ENCODE measurements at places on chromosomes 2 and 18.

DNA sequence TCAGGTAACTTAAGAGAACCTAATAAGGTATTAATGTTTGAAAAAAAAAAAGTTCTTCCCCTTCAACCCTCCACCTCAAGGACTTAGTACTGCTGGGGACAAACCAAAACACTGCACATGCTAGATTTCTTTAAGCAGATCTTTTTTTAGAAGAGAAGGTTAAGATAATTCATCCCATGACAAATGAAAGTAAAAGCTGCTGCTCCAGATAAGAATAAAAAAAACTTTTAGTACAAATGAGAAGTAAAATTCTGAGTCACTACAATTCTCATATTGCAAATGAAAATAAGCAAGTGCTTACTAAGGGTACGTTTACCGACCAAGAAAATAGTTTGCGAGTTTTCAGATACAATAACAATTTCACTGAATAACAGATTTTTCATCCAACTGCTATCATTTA lies 8.9 kb downstream of the STAM2 start:
- DNase-seq: no peak

GRCh38 chr2:74472086-74472944 lies at the start of gene MRPL53:
Gene MRPL53 (minus strand): TSS chr2:74472680. CDS start chr2:74472660, 20 bp downstream.
- DNase-seq: peak; percentile 95

DNA sequence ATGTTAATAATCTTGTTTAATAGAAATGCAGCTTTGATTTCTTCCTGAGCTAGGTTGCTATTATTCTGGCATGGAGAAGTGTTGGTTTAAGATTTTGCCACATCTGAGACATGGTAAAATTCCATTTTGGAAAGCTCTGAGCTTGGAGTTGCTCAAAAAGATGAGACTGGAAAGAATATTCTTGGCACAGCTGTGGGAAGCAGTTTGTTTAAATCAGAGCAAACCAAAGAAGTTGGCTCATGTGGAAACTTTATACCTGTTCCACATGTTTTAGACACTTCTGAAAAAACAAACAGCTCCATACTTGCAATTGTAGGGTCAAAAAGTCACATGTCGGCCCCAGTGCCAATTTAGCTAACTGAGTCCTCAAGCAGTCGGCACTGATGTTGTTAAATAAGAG lies 116.6 kb downstream of the SLC4A3 start:
- DNase-seq: no peak

DNA sequence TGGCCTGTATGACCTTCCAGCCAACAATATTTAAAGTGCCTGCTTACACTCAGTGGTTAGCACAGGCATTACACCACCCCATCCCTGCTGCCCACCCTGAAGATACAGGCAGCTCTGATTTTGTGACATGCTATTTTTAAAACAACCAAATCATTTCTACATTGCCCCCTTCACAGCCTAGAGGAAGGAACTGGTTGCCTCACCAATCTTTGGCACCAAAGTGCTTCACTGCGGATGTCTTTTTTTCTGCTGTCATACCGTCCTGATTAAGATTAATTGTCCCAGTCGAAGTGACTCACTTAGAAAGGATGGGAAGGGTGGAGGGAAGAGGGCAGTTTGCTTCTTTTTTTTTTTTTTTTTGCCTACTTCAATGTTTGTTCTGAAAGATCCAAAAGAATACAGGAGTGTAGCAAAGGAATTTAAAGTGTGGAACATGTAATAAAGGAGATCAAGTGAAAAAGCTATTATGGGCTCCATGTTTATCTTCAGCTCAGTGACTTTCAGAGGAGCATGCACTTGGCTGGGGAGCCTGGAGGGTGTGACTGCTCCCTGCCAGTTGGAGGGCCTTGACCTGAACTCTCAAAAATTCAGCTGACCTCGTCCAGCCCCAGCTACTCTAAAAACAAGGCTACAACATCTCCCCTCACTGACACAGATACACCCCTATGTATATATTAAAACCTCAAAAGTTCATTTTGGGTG lies 501.1 kb upstream of the TNP1 start:
- no peak for DNase-seq

GRCh38 chr2:217162533-217162932 lies 302.7 kb upstream of the TNP1 start:
- peak; percentile 56 for DNase-seq

DNA sequence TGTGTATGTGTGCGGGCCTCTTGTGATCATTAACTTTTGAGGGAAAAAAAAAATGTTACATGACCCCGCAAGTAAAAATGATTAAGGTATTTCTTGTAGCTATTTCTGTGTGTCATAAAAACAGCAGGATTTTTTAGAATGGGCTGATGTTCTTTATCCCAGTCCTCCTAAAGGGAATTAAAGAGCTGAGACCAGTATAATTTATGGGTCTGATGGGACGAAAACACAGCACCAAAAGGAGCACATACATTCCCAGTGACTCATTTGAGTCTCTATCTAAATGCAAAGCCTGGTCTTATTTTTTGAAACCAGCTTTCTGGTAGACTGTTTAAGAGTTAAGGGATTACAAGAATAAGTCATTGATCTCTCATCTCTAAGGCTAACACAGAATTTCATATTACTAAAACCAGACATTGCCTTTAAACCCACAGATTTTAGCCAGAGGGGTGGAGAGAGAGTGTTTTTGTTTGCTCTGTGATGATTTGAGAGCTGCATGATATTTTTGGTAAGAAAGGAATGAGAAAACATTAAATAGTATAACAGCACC lies 342.3 kb upstream of the EPHA4 start:
- DNase-seq: no peak

DNA sequence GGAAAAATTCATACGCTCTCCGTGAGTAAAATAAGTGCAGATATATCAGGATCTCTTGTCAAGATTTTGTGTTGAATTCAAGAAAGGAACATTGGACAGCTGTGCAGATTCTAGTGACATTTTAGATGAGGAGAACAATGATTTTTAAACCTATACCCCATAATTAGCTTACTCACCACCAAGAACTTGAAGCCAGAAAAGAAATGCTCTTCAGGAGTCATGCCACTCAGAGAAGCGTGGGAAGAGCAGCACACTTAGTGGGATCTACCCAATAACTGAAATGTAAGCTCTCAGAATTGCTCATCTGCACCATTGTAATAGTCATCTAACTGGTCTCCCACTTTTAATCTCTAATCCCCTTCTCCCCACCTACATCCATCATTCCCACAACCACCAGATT lies 9.2 kb upstream of the ERMN start:
- no peak for DNase-seq

DNA sequence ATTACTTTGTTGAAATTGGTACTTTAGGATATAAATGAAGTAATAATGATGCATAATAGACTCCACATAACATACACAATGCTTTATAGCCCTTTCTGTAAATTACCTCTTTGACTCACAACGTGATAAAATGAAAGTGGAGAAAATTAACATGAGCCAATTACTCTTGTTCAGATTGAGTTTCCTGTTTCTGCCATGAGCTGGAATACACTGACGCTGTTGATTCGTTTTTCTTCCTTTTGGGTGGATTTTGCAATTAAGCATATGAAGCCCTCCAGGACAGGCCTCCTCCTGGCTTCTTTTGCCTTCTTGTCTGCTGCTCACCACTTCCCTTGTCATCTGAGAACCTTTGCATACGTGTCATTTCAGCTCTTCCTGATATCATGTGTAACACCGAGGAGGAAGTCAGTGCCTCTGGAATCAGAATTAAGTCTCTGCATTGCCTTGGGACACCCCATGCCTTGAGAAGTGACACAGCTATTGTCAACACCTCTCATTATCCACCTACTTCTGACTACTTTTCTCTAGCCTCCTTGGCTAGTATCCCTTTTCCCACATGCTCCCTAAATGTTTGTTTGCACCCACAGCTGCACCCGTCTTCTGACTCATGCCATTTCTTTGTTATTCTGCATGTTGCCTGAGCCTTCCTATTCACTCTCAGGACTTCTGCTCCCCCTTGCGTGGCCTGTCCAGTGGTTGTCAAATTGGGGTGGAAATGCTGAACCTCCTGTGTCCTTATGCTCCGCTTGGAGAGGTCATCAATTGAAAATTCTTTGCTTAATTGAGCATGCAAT lies 134.1 kb downstream of the FMNL2 start:
- peak; percentile 70 for DNase-seq

DNA sequence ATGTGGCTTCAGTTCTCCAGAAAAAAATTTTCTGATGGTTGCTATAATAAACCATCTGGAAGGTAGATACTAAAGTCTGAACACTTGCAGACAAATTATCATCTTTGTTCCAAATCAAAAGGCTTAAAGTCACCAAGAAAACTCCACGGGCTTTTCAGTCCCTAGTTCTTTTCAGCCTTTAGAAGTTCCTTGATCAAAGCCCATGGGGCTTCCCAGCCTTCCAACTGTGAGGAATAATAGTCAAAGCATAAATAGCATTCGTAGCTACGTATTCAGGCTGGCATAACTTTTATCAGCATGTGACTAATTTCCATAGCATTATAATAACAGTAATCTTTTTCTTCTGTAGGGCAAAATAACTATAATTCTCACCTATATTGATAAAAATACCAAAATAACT lies 13.9 kb downstream of the SCG2 start:
- peak; percentile 62 for DNase-seq

- DNase-seq: no peak
Measured at GRCh38 chr2:142716463-142717242, 160.8 kb upstream of the KYNU start.

DNA sequence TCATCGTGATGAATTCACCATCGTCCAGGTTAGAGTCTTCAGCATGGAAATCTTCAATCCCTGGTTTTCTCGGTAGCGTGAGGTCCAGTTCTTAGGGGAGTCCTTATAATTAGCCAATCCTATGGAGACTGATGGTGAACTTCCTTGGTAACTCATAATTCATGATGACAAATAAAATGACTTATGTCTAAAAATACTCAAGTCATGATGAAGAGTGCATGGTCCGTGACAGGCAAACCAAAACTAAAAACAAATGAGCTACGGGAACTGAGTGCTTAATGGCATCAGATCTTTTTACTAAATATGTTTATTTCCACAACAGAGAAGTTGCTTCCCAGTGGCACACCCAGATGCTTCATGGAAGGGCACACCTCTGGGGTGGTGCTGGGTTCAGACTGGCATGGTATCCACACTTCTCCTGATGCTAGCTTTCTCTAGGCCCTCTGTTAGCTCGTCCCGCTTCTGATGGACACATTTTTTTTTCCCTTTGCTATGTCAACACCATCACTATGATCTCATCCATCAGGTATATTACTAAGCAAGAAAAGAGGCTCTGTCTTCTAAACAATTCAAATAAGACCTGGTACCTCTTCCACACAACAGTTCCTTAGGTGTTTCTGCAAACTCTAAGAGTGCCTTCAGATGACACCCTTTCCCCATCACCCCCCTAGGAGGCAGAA lies 92.8 kb upstream of the NEDD4L start:
- DNase-seq: no peak

DNA sequence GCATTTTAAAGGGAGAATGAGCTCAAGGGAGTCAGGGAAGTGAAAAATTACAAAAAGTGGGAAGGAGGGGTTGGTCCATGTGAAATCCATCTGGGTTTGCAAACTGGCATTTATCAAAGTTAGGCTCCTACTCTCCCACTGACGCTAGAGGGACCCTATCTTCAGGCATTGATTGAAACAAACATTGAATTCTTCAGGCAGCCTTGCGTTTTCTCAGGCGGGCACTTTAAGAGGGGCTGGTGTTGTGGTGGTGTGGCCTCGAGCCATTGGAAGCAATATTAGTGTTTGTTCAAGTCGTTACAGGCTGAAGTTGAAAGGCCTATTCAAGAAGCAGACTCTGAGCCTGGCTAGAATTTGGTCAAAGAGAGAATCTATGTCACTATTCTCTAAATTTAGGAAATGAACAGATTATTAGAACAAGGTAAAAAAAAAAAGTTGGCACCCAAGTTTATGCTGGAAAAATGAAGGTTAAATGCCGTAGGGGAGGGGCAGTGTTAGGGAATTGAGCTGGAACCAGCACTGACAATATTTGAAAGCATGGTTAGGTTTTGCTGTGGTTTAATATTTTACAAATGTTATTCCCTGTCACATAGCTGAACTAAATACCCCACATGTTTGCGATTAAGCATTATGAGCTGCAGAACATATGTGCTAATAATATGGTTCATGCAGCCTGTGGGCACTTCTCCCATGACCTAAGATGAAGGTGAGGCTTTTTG lies 36.8 kb downstream of the STON1 start:
- DNase-seq: no peak

- no peak for DNase-seq
Measured at GRCh38 chr18:6435731-6436130, 21.0 kb upstream of the L3MBTL4 start.

DNA sequence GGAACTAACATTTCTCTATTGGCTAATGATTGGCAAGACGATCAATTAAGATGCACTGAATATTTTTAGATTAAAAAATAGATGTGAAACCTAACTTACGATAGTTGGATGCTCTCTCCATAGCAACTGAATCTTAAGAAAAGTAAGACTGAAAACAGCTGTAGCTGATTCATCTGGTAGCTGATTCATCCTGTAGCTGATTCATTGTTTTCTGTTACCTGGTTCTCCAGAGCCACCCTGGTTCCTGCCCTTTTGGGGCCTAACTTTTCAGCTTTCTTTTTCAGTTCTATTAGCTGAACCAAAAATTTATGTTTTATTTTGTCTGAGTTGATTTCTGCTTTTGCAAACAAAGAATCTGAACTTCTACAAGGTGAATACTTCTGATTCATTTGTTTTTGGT lies 22.7 kb upstream of the SPR start:
- no peak for DNase-seq

GRCh38 chr2:131055169-131056065 lies 37.8 kb downstream of the FAM168B start:
- no peak for DNase-seq

- DNase-seq: no peak
Measured at GRCh38 chr2:235044501-235045271, 92.9 kb downstream of the SH3BP4 start.

DNA sequence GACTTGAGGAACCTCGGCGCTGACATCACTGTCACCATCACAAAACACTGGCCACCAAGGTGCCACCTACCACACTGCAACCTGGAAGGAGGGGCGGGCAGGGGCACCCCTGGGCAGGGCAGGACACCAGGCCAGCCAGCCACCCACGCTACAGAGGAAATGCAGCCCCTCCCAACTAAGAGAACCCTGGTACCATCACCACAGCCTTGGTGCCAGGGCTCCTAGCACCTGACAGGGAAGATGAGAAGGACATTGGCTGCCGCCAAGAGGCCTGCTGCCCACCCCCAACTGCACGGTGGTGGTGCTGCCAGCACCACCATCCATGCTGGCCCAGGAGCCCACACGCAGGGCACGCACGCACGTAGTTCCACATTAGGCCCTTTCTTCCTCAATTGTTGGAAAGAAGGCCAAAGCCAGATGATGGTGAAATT lies 88.7 kb downstream of the HDAC4 start:
- no peak for DNase-seq

DNA sequence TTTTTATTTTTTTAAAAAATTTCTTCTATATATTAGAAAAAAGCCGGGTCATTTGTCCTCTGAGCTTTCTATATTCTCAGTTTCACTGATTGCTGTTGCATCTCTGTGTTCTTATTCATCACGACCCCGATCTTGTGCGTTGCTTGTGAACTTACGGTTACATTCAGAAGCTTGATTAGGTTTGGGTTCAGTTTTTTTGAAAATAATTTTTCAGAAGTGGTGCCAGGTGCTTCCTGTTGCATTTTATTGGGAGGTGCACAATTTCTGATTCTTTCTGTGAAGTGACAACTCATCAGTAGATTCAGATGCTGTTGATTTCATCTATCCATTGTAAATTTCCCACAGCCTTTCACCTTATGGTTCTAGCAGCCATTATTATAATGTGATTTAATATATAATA lies 147.3 kb downstream of the INHBB start:
- DNase-seq: no peak

- no peak for DNase-seq
Measured at GRCh38 chr2:190970873-190971506, 43.0 kb downstream of the STAT1 start.
